Brain (organoid and tissue), 16 donors: ENCODE measurements at places on chromosomes 2 and 18.
A peak's percentile ranks its signal among the peaks of the same experiment; 100 is the strongest.

- no peak for DNase-seq
Observed at GRCh38 chr18:75307530-75307929, 96.9 kb downstream of the TSHZ1 start.

GRCh38 chr2:13682540-13683272 lies 949.8 kb upstream of the LRATD1 start:
- DNase-seq = no peak

- no peak for DNase-seq
Observed at GRCh38 chr18:63604791-63605567, 17.8 kb downstream of the SERPINB13 start.

DNA sequence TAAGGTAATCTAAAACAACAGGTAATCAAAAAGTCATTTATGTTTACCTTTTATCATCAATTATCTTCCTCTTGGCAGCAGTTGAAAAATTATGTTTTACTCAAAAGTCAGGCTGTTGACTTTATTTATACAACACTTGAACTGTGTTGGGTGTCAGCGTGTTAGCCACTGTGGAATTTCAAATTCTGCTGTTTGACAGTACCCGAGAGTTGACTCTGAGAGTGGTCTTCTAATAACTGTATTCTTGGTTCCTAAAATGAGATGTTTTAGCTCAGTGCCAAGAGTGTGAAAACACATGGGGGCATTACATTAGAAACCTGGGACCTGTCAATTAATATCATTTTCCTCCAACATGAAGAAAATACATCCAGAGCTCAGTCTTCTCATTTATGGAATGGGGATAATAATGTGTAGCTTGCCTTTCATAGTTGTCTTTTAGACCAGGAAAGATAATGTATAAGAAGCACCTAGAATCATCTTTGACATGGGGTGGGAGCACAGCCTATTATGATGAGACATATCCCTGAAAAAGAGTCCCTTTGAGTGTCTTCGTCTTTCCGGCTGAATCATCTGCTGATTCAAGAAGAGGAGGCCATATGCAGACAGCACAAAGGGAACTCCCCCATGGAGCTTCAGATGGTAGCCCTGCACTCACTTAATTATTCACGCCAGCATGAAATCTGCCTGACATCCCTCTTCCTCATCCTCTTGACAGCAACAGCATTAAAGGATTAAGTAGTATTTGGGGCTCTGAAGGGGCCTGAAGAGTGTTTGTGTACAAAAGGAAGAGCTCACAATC lies 89.1 kb downstream of the AFF3 start:
- no peak for DNase-seq

GRCh38 chr2:66431274-66431642 lies 3.7 kb upstream of the MEIS1 start:
- DNase-seq = no peak

DNA sequence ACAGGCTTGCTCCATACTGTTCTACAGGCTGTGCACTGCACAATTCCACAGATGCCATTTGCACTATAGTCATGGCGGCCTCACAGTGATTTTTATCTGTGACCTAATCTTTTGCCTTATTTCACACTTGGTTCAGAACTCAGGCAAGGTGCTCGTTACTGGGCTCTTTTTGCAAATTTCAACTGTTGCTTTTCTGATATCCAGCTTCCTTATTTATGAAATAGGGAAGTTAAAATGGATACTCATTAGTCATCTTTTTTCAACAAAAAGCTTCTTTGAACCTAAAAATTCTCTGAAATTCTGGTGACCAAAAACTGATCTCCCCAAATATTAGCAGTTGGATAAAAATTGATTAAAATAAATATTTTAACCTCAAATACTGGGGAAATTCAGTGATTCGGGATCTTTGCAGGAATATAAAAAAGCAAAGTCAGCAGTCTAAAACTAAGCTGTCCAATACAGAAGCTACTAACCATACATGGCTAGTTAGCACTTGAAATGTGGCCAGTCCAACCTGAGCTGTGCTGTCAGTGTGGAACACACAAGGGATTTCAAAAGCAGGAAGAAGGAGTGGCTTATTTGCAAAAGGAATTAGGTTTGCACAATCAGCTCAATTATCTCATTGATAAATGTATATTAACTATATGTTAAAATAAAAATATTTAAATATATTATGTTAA lies 134.4 kb downstream of the COL4A4 start:
- no peak for DNase-seq

DNA sequence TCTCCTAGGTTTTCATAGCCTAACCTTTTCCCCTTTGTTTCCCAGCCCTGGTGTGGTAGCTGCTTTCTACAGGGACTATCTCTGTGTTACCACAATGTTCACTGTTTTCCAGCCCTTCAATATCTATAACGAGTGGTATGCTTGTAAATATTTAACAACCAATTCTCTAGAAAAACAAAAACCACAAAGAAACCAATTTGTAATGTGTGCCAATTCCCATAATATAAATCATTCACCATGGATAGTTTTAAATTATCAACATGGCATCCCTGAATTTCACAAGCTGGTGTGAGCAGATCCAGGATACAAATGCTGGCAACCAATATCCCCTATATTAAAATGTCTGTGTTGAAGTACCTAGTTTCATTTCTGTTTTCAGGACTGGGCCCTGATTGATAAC lies 207.5 kb upstream of the FBXO11 start:
- no peak for DNase-seq

DNA sequence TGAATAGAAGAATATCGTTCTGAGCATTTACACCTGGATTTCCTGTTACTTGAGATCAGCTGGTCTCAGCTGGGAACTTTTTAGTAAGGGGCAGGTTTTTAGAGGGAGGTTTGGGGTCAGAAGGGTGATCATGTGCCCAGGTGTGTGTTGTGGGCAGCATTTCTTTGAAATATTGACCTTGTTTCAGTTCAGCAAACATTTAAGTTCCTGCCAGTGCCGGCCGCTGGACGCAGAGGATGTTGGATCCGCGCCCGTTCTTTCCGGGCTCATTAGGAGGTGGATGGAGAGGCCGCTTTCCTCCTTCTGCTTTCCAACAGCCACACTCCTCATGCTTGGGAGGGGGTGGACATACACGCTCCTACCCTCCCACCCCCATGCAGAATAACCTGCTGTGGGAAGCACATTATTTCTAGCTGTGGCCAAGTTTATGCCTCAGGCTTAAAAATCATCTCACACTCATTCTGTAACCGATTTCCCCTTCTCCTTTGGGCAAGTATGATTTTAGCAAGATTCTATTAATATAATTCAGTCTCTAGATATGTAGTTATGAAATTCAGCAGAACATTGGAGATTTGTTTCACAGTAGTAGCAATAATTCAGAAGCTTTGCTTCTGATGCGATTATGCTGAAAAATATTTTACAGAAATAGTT lies 131.4 kb downstream of the ZNF236 start:
- peak; percentile 45 for DNase-seq

GRCh38 chr2:134683561-134684112 lies 35.2 kb downstream of the TMEM163 start:
- no peak for DNase-seq

- no peak for DNase-seq
Observed at GRCh38 chr2:150526006-150526405, 38.5 kb upstream of the RND3 start.

GRCh38 chr2:37282746-37283145 lies 41.9 kb downstream of the PRKD3 start:
- DNase-seq = no peak
